ENCODE measurements at places on chromosomes 3 and 15.

- no peak for DNase-seq
Observed at GRCh38 chr15:90213122-90213817, 12.1 kb downstream of the SEMA4B start.

DNA sequence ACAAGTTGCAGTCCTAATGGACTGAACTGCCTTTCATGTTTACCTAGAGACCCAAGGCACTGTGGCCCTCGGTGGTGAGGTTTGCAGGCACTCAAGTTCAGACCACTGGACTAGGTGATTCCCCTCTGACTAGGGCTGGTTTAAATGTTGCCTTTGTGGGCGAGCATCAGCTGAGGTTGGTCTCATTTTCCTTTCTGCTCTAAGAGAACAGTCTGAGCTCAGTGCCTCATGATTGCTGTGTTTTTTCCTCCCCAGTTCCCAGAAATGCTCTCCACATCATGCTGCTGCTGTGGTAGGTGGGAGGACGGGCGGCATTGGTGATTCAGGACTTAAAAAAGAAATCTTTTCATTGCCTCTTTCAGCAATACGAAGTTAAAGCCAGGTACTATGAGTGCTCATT, 237.2 kb downstream of the MBNL1 start:
- no peak for DNase-seq

DNA sequence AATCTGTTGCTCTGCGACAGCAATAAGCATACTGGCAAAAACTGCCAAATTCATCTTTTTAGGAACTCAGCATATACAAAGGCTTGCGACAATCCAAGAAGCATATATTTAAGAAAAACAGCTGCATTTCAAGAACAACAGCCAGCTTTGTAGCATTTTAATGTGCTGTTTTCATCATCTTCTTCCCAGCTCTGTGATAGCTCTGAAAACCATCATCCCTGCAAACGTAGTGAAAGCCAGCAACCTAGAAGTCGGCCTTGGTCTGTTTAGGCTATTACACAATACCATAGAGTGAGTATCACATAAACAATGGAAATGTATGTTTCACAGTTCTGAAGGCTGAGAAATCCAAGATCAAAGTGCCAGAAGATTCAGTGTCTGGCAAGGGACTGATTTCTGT, 187.5 kb downstream of the NAALADL2 start:
- DNase-seq: no peak

GRCh38 chr3:25495726-25496253, 67.7 kb downstream of the RARB start:
- no peak for DNase-seq

GRCh38 chr3:139597947-139598346, 58.4 kb upstream of the RBP1 start:
- no peak for DNase-seq

GRCh38 chr3:13484851-13485590, 4.9 kb downstream of the HDAC11 start:
- no peak for DNase-seq

GRCh38 chr3:169103951-169104941, 559.3 kb downstream of the MECOM start:
- DNase-seq: no peak

Data from activated CD4-positive, alpha-beta T cell treated with anti-CD3 and anti-CD28 coated beads, Interleukin-2, amount 50 U/mL, for 24 hours (primary cell).